Heart left ventricle (tissue), 16 donors: ENCODE measurements at places on chromosomes 2 and 18. TPM values are rescaled to one million over a fixed set of nuclear protein-coding genes. Genes with fewer than 3 reads are reported as not detected.

RESP18 gene
- not detected for total RNA-seq

CARF gene
- 7.4 TPM for total RNA-seq

B3GNT7 gene
- 8.9 TPM for total RNA-seq

RAX gene
- not detected for total RNA-seq

CYB5A gene
- 73.9 TPM for total RNA-seq

EPB41L5 gene
- total RNA-seq: 9.6 TPM

FTCDNL1 gene
- 0.83 TPM for total RNA-seq

FBXO15 gene
- not detected for total RNA-seq

BCL2 gene
- total RNA-seq: 16.1 TPM

SOX11 gene
- total RNA-seq: 1.1 TPM

CLEC4F gene
- 0.22 TPM for total RNA-seq

SCN3A gene
- total RNA-seq: 2.7 TPM
